ENCODE measurements at places on chromosomes 4 and X.

GRCh38 chrX:22397566-22397965 is 124.9 kb downstream of the CBLL2 start:
- no peak for DNase-seq

GRCh38 chr4:142331132-142331531 is 515.0 kb downstream of the INPP4B start:
- no peak for DNase-seq

DNA sequence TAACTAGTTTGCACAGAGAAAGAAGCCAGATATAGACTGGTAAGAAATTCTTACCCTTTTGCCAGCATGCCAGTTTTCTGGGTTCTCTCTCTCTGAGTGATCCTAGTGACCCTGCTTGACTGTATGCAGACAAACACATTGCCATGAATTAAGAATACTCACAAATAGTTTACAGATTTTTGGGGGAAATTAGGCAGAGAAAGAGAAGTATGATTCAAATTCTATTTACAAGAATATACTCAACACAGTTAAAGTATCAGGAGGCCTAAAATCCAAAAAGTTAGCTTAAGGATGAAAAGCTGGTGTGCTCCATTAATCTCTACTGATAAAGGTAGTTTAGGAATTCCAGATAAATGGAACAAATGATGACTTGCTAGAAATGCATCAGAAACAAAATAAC is 18.4 kb downstream of the MOB1B start:
- DNase-seq = no peak

GRCh38 chr4:88879991-88880390 is 177.0 kb downstream of the FAM13A start:
- no peak for DNase-seq

DNA sequence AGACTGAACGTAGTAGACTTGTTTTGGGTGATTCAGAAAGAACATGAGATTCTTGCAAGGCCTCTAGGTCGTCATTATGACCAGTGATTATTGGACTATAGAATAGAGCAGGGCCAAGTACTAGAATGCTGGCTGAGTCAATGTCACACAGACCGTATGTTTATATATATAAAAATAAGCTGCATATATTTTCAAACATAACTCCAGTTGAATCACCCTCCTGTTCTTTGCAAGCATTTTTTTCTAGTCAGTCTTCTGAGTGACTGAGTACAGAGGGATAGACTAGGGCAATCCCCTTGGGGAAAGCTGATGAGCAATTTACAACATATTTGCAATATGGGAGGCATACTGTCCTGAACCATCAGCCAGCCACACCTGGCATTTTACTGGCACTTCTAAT is 48.4 kb upstream of the PRPS1 start:
- no peak for DNase-seq

- no peak for DNase-seq
Observed at GRCh38 chr4:6768539-6768905, 14.0 kb upstream of the KIAA0232 start.

GRCh38 chr4:124409044-124409443 is 303.5 kb downstream of the ANKRD50 start:
- DNase-seq = no peak

DNA sequence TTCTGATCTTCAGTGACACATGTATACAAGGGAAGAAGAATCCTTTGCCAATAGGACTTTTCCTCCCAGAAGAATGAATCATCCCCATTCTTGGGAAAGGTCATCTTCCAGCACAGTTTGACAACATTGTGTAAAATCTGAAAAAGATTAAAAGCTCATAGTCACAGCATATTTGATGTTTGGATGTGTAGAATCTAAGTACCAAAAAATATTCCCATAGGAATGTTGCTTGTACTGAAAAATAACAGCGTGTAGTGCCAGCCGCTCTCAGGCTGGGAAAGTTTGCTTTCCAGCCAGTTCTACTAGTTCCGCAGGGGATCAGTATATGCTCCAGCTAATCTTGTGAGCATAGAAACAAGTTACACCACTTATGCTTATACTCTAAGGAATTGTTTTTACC is 74.7 kb upstream of the IL13RA1 start:
- DNase-seq = no peak

DNA sequence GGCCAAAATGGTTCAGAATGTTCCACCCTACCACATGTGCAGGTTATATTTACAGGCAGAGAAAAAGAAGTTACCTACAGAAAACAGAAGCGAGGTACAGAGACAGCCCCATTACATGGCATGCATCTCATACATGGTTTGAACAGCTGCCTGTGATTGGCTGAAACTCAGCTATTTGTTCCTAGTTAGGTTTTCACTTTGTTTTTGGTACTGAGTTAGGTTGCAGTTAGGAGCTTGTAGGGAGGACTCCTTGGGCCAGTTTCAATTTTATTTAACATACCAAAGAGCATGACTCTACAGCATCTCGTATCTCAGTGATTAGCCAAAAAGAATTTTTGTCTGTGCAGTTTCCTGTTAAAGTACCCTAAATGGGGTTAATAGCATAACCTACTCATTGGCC is 392.0 kb downstream of the MAPK10 start:
- no peak for DNase-seq

- no peak for DNase-seq
Observed at GRCh38 chr4:21992330-21992729, 43.8 kb upstream of the KCNIP4 start.

DNA sequence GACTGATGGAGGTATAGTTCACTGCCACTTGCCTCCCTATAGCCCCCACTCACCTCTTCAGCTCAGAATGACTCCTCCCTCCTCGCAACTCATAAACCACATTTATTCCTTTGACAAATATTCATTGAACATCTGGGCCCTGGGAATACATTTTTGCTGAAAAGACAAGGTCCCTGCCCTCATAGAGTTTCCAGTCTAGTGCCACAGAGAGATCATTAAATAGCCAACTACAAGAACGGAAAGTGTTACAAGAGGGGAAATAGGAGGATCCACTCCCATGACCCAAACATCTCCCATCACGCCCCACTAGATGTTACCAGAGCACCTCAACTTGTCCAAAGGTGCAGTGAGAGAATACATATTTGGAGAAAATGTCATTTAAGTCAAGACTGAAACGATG is 3.2 kb upstream of the KLF3 start:
- DNase-seq = no peak

- no peak for DNase-seq
Observed at GRCh38 chr4:82562564-82562854, 721 bp upstream of the TMEM150C start.

- DNase-seq = no peak
Observed at GRCh38 chrX:3712051-3712869, 1.2 kb downstream of the PRKX start.

- DNase-seq = no peak
Observed at GRCh38 chr4:36026348-36026880, 217.9 kb downstream of the ARAP2 start.

- DNase-seq = no peak
Observed at GRCh38 chr4:45079616-45080015, 353.3 kb upstream of the GNPDA2 start.

GRCh38 chr4:177232473-177232872 is 77.2 kb upstream of the NEIL3 start:
- DNase-seq = no peak

DNA sequence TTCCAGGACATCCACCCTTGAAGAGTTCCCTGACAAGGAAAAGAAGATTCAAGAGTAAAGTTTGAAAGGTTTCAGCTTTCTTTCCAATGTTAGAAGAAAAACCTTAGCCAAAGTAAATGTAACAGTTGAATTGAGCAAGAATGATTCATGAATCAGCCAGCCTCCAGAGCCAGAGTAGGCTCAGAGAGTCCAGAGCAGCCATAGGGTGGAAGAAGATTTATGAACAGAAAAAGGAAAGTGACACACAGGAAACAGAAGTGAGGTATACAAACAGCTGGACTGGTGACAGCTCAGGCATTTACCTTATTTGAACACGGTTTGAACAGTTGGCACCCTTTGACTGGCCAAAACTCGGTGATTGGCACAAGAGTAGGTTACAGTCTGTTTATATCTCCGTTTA is 63.2 kb downstream of the QDPR start:
- DNase-seq = no peak

GRCh38 chr4:36386691-36387090 is 105.3 kb downstream of the DTHD1 start:
- DNase-seq = no peak

DNA sequence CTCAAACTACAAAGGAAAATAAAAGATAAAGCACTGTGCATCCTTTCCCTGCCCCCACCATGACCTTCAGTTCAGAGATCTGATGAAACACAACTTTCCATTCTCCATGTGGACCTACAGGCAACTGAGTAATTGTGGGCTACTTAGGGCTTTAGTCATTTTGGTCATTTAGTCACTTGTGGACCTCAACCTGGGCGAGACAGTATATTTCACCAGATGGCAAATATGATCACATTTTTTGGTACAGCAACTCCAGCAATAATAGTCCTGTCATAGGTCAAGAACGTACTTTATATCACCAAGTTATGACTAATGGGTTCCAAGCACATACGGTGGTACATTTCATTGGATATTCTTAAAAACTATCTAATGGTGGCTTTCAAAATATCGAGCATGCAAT is 141.2 kb downstream of the PDGFC start:
- no peak for DNase-seq

DNA sequence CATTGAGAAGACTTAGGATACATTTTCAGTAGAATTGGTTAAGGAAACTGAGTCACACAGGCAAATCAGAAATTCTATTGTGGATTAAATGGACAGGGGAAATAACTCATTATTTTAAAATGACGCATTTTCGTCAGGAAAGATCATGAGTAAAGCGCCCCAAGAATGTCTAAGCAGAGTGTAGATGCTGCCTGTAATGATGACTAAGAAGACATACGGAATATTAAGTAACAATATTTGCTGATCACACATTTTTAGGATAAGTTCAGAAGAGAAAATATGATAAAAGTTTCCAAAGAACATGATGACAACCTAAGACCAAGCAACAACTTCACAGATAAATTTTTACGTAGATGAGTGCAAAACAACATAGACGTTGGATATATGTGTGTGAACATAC is 596.3 kb upstream of the TENM3 start:
- DNase-seq = no peak

- DNase-seq = no peak
Observed at GRCh38 chrX:120736989-120737388, 107.1 kb upstream of the C1GALT1C1 start.

DNA sequence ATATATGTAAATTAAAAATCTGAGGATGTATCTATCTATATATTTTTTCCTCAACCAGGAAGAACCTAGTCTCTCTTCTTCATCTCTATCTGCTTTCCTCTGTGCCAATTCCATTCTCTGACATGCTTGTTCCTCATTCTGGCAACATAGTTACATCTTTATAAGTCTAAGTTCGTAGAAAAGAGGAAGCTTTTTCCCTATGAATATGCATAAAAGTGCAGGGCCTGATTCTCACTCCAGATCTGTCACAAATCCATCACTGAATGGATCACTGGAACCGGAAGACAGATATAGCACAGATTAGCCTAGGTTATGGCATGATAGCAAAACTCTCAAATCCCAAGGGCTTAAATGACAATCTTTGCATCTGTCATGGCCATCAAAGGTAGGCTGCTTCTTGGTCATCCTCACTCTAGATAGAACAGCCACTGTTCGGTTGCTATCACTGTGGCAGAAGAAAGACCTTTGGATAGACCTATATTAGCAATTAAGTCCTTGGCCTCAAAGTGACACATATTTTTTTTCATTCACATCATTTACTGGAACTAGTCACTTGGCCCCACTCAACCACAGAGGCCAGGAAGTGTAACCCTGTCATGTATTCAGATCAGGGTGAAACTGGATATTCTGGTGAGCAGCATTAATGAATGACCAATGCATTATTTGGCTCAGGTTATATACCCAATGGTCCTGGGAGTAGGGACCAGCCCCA is 22.2 kb downstream of the DTHD1 start:
- DNase-seq = no peak
